Stimulated activated effector memory CD8-positive, alpha-beta T cell treated with anti-CD3 and anti-CD28 coated beads, Interleukin-12 subunit alpha, Interleukin-12 subunit beta, amount 100 ng/mL, for 72 hours (primary cell): ENCODE measurements at places on chromosomes 7 and 10.

GRCh38 chr7:85669225-85669624, 482.4 kb upstream of the SEMA3D start:
- DNase-seq: no peak

- DNase-seq: no peak
Observed at GRCh38 chr7:96061009-96061408, 260.9 kb downstream of the SLC25A13 start.

DNA sequence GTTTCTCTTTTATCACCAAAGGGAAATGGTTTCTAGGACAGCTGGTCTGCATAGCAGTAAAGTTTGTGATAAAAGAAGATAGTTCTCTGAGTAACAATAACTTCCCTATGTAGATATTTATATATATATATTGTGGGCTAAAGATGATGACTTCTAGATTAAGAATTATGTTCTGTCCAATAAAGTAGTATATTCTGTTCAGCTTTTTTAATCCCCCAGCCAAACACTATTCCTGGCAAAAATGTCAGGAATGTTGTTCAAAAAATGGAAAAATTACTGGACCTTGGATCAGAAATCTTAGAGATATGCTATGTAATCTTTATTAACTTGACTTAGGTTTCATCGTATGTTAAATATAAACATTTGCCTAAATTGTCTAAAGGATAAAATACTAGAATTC, 136.3 kb upstream of the GNAI1 start:
- no peak for DNase-seq

- peak; percentile 69 for DNase-seq
Observed at GRCh38 chr7:43584195-43584586, 1.3 kb downstream of the STK17A start.

GRCh38 chr7:142853739-142854371, 1.0 kb upstream of the EPHB6 start:
- DNase-seq: peak; percentile 57

GRCh38 chr7:116798232-116798631, 64.2 kb upstream of the CAPZA2 start:
- DNase-seq: no peak

GRCh38 chr7:13050703-13051102, 363.3 kb downstream of the ARL4A start:
- no peak for DNase-seq

GRCh38 chr10:72765051-72765745, 73.3 kb downstream of the MCU start:
- DNase-seq: no peak
